Kidney (tissue), 22 donors: ENCODE measurements at places on chromosomes 7 and 10. TPM values are rescaled to one million over a fixed set of nuclear protein-coding genes. Genes with fewer than 3 reads are reported as not detected.

SYT15 gene
- 12.7 TPM for total RNA-seq

TSC22D4 gene
- total RNA-seq = 61.5 TPM

SPDYE2B gene
- total RNA-seq = not detected

ARID5B gene
- total RNA-seq = 77.9 TPM

SYCE1 gene
- total RNA-seq = 1.2 TPM

CPA2 gene
- not detected for total RNA-seq
